ENCODE measurements at places on chromosomes 6 and 20.

- no peak for DNase-seq
These were observed 741 bp downstream of the PTPN1 start for GRCh38 chr20:50510706-50511542.

DNA sequence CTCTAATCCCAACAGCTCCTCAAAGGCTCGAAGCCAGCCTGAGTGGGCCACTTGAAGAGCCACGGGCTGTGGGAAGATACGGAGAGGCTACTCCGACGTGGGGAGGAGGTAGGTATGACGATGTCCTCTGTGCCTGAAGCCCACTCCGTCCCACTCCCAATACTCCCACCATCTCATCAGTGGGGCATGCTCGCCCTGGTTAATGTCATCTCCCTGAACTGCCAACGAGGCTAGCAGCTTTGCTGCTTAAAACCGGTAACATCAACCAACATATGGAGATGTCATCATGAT, 11.1 kb downstream of the NRN1 start:
- DNase-seq, result no peak

GRCh38 chr6:82144852-82145340, 102.6 kb downstream of the IBTK start:
- no peak for DNase-seq

DNA sequence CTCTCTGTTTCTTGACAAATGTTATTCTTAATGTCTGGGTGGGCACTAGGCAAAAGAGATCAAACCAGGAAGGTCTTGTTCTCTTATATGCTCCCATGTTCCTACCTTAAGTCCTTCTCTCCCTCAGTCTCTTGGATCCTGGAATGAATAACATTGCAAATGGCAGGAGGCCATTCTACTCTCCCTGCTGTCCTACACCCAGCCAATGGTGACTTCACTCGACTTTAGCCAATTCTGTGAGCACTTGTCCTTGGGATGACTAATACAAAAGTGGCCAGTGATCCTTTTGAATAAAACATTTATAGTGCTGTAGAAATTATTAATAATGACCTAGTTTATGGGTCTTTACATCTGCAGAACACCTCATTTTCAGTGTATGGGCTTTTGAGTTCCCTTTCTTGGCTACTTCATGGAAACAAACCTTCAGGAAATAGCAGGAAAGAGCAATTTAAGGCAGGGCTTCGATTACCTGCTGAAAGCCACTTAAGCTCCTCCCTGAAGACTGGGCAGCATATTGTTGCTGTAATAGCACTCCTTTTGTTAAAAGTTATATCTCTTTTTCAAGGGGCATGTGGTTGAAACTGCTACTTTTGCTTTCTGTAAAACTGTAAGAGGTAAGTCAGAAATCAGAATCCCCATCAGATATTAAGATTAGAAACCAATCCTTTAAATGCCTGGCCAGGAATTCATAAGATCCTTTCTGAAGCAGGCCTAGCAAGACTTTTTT, 10.5 kb downstream of the OTOR start:
- no peak for DNase-seq

- DNase-seq, result no peak
These were observed 269.8 kb downstream of the FARS2 start for GRCh38 chr6:5531161-5531560.

DNA sequence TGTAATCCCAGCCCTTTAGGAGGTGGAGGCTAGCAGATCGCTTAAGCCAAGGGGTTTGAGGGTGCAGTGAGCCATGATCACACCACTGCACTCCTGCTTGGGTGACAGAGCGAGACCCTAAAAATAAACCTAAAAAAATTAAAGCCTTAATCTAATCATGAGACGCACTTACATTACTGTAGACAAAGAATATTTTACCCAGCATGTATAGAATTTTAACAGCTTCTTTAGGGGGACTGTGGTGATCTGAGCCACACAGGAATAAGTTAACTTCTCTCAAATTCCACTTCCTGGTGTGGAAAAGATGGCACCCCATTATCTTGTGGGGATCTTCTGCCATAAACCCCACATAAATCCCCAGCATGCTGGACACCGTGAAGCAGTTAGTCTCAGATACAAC, 2.3 kb upstream of the OOEP start:
- no peak for DNase-seq
